Stimulated activated CD4-positive, alpha-beta T cell treated with anti-CD3 and anti-CD28 coated beads, Interleukin-15, amount 100 ng/mL, for 24 hours (primary cell): ENCODE measurements at places on chromosomes 6 and 20.
A peak's percentile ranks its signal among the peaks of the same experiment; 100 is the strongest.

GRCh38 chr6:43778131-43778855 is 8.3 kb downstream of the VEGFA start:
- DNase-seq = no peak

- peak; percentile 46 for DNase-seq
Observed at GRCh38 chr6:42978487-42978838, 518 bp downstream of the PEX6 start.

- DNase-seq = no peak
Observed at GRCh38 chr6:140663772-140664171, 1289.3 kb upstream of the CITED2 start.

GRCh38 chr6:168417191-168417590 is 23.8 kb upstream of the SMOC2 start:
- DNase-seq = no peak

- DNase-seq = no peak
Observed at GRCh38 chr6:144190593-144190992, 40.3 kb downstream of the STX11 start.

- DNase-seq = no peak
Observed at GRCh38 chr6:170146640-170147039, 144.2 kb downstream of the DLL1 start.

DNA sequence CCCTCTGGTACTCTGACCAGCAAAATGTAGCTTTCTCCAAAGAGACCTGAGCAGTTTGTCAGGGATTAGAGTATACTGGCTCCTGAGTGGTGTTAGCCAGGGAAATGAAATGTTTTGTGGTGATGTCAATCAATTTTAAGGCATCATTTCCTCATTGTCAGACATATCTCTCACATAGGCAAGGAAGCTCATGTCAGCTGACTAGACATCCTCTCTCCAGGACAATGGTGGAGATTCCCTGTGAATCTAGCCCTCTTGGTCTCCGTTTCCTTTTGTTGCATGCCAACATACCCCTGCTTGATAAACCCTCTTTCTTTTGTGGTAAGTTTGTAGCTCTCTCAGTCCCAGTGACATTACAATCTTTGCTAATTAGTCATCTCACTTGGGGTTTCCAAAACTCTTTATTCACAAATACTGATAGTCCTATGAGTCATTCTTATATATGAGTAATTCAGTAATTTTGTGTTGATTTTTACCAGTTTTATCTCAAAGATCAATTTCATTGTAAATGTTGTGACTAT is 135.6 kb upstream of the PTPRK start:
- peak; percentile 19 for DNase-seq

GRCh38 chr6:45712076-45712475 is 303.6 kb downstream of the CLIC5 start:
- no peak for DNase-seq

DNA sequence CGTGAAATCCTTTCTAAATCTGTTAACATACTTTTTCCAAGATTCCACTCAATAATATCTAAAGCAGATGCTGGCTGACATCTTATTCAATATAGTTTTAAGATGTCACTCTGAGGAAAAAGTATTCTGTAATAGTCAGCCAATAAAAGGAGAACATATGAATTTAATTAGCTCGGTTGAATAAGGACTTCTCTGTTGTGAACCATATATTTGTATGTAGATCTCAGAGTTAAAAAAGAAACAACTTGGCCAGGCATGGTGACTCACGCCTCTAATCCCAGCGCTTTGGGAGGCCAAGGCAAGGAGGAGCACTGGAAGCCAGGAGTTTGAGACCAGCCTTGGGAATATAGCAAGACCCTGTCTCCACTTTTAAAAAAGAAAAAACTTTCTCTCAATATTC is 7.4 kb upstream of the CD24 start:
- no peak for DNase-seq

DNA sequence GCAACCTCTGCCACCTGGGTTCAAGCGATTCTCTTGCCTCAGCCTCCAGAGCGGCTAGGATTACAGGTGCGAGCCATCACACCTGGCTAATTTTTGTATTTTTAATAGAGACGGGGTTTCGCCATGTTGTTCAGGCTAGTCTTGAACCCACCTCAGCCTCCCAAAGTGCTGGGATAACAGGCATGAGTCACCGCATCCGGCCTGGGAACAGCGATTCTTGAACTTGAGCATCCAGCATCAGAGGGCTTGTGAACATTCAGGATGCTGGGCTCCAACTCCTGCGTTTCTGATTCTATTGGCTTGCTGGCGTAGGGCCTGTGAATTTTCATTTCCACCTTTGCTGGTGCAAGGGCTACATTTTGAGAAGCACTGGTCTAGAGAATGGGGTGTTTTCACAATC is 24.5 kb upstream of the PIM1 start:
- no peak for DNase-seq

- DNase-seq = no peak
Observed at GRCh38 chr6:157488716-157489118, 107.7 kb downstream of the ZDHHC14 start.

- no peak for DNase-seq
Observed at GRCh38 chr20:54272901-54273488, 65.1 kb downstream of the PFDN4 start.

DNA sequence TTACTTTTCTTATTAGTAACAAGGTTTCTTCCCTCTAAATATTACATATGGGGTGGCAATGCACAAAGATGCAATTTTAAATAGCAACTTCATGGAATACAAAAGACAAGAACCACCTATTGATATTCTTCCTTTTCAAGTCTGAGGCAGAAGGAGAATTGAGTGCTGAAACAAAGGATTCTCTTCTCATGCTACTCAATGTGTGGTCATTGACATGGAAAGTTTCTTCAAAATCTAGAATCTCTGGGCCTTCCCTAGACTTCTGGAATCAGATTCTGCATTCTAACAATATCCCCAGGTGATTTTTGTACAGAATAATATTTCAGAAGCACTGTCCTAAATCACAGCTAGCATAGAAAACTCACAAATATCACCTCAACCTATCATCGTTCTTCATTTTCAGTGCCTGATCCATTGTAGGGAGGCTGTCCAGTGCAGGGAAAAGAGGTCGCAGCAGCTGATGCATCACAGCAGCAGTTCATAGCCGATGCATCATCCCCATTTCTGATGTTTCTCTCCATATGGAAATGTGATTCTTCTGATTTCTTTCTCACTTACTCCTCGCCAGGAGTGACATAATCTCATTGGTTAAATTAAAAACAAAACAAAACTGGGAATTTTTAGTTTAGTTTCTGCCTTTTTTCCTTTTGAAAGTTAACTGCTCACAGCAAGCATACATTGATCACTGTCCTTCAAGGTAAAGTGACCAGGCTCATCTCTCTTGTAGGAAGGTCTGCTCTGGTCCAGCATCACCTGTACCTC is 139.5 kb upstream of the FAM83B start:
- no peak for DNase-seq

DNA sequence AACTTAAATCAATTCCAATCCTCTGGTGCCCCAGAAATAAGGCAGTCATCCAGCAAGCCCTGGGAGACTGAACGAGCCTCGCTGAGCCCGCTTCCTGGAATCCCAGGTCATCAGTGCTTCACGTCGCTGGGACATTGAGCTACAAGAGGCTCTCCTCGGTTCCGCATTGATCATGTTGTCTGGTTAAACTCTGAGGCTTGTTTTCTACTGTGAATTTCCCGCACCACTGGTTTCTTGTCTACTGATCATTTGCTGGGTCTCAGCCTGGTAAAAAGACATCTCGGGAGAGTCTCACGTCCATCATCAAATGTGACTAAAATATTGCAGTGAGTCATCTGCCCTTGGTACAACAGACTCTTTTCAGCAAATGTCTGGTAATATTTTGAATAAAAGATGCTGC is 569.2 kb downstream of the QKI start:
- no peak for DNase-seq

DNA sequence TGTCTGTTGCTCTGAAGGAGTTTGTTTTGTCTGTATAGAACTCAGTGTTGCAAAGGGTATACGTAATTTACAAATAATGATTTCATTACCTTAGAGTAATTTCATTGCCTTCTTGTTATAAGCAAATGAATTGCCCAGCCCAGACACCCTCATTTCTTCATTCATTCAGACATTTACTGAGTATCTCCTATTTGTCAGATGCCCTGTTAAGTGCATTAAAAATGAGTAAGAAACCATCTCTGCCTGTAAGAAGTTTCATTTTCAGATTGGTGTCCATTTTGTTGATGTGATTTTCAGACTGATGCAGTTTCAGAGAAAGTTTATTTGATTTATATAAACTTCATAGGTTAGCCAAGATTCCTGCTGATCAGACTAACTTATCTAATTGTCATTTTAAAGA is 429.3 kb downstream of the PHF3 start:
- DNase-seq = no peak

GRCh38 chr20:54606380-54606779 is 131.0 kb downstream of the DOK5 start:
- DNase-seq = no peak

DNA sequence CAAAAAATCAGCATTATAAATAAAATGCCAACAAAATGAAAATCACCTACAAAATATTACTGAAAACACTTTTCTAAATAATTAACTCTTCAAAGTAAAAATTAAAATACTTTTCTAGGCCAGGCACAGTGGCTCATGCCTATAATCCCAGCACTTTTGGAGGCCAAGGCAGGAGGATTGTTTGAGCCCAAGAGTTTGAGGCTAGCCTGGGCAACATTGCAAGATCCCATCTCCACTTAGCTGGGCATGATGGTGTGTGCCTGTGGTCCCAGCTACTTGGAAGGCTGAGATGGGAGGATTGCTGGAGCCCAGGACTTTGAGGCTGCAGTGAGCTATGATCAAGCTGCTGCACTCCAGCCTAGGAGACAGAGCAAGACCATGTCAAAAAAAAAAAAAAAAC is 6.4 kb downstream of the SERPINB9 start:
- DNase-seq = no peak

DNA sequence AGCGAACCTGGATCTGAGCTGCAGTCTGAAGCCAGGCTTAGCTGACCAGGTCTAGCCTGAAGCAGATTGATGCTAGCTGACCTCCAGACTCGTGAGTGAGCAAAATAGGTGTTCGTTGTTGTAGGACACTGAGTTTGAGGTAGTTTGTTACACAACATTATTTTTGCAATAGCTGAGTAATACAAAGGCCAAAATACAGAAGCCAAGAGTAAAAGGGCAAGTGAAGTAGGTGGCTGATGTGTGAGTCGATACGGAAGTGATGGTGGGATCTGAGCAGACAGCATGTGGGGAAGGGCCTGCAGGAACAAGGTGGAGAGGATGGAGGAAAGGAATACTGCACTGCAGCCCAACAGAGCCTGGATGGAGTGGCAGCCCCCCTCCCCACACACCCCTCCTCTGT is 8.5 kb upstream of the SPATS1 start:
- DNase-seq = no peak

DNA sequence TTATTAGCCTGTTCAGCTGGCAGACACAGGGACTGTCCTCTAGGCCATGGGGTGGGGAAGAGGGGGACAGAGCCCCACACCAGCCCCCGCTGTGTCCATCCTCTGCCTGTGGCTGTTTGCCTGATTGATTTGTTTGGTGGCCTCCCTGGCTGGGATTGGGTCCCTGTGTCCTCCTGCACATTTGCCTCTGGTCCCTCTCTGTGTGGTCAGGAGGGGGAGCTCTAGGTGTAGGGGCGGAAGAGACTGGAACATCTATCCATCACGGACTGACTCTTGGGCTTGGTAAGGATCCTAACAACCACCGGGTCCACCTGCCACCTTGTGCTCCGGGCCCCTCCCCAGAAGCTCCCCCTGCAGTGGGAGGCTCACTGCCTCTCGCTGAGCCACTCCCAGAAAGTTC is 38.4 kb upstream of the CCDC167 start:
- no peak for DNase-seq

DNA sequence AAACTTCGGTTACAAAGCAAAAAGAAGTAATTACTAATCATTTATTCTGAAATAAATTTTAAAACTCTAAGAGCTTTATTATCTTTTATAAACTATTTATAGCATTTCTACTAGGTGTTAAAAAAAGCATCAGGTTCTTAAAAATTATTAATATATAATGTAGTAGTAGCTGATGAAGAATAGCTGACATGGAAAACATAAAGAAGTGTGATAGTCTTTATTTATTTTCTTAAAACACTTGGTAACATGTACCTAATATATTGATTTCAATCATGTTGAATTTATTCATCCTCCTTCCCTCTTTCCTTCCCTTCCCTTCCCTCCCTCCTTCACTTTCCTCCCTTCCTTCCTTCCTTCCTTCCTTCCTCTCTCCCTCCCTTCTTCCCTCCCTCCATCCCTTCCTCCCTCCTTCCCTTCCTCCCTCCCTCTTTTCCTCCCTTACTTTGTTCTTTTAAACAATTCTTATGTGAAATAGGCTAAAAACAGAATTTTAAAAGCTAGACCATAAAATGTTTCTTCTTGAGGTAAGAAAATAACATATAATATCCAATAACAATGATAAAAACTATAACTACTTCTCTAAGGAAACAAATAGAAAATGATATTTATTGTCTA is 913.9 kb upstream of the MAP3K7 start:
- DNase-seq = no peak

DNA sequence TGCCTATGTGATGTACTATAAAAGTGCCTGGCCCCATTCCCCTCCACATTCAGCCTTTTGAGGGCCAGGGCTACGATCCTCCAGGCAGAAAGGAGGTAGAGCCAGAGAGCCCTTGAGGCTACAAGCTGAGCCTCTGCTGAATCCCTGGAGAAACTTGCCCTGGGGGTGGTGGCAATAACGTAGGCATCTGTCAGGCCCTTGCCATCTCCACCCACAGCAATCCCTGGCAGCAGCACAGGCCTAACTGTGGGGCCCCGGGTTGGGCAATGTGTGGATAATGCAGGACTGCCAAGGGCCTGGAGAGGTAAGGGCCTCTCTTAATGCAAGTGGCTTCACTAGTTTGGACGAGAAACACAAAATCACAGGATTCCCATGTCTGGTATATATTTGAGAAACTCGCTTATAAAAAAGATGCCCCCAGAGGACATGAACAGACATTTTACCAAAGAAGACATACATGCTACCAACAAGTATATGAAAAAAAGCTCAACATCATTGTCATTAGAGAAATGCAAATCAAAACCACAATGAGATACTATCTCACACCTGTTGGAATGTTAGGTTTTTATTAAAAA is 99.0 kb downstream of the QRSL1 start:
- DNase-seq = no peak

DNA sequence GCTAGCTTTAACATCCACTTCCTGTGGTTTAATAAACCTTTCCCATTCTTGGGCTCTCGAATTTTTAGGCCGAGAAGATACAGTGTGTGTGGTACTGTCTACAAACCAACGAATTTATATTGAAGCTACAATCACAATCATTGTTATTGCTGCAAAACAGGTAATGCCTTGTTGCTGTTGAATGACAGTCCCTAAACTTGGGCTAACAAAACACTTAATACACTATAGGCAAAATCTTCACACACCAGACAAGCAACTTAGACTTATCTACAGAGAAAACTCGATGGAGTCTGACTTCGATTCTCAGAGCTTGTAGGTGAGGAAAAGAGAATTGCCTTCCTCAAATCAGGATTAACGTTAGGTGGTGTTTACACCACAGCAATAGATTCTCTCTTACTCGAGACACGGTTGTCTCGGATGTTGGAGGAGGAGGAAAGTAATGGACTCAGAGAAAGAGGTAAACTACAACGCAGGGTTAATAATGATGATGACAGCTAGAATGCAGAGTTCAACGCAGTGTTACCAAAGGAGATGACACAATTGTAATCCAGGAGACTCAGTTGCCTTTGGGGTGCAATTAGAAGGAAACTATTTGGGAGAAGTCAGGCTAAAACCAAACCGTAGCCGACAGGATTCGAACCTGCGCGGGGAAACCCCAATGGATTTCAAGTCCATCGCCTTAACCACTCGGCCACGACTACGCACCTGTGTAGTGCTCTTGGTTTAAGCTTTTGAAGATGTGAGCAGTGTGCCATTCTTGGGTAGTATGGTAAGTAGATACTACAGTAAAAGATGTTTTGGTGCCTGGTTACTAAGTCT is 32.5 kb upstream of the ZNF184 start:
- DNase-seq = peak; percentile 66
